Muscle of leg (tissue), 16 donors: ENCODE measurements at places on chromosomes 2 and 18.

- no peak for DNase-seq
These were observed 128.6 kb downstream of the SPOPL start for GRCh38 chr2:138630164-138630563.

GRCh38 chr18:23951206-23951605 is 63.3 kb upstream of the TTC39C start:
- no peak for DNase-seq

GRCh38 chr18:67776929-67777328 is 260.4 kb upstream of the DSEL start:
- DNase-seq: peak; percentile 50

DNA sequence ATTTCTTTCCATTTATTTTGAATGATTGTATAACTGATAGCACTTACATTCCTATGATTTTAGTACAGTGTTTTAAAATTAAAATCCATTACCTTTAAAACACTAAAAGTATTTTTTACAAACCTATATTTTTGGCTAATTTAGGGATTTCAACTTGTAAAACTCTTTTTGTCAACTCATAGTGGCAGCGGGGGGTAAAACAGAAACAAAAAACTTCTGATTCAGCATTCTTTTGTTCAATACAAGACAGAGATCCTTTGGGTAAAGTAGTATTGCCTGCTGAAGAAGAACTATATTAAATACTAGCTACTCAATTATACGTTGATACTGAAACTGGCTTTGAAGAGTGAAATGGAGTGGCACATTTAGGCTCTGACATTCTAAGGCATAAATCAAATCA is 437.4 kb upstream of the CDH19 start:
- DNase-seq: no peak

- peak; percentile 26 for DNase-seq
These were observed 219.8 kb downstream of the DPP10 start for GRCh38 chr2:114661971-114662939.

DNA sequence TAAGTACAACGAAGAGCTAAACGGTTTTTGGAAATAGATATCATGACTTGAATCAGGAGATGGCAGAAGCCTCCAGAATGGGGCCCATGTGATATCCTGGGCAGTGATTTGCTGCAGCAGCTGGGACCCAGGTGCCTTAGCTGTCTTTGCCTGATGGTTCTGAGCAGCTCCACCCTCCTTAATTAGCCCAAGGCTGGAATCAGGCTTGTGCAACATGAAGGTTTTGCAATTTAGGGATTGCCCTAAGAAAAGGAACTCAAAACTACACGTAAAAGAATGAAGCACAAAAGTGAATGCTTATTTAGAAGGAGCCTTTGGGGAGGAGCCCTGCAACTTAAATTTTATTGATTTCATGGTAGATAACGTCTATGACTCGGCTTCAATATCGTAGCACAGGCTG is 17.3 kb upstream of the CNDP2 start:
- no peak for DNase-seq

DNA sequence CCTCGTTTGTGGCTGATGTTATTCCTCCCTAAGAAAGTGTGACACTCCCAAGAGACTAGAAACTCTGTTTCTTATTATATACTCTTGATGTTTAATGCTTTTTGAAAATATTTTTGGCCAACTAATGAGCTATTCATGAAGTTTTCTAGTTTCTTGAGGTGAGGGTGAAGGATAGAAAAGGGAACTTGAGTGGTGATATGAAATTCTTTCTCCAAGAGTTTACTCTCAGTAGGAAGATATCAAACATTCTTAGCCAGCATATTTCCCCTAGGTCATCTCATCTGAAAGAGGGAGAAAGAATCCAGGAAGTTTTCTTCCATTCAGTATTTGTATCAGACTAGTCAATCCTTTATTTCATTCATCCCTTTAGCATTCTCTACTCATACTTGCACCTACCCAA is 95.7 kb downstream of the MAP3K20 start:
- DNase-seq: no peak

- peak; percentile 66 for DNase-seq
These were observed 103.5 kb upstream of the NOSTRIN start for GRCh38 chr2:168698969-168699368.

DNA sequence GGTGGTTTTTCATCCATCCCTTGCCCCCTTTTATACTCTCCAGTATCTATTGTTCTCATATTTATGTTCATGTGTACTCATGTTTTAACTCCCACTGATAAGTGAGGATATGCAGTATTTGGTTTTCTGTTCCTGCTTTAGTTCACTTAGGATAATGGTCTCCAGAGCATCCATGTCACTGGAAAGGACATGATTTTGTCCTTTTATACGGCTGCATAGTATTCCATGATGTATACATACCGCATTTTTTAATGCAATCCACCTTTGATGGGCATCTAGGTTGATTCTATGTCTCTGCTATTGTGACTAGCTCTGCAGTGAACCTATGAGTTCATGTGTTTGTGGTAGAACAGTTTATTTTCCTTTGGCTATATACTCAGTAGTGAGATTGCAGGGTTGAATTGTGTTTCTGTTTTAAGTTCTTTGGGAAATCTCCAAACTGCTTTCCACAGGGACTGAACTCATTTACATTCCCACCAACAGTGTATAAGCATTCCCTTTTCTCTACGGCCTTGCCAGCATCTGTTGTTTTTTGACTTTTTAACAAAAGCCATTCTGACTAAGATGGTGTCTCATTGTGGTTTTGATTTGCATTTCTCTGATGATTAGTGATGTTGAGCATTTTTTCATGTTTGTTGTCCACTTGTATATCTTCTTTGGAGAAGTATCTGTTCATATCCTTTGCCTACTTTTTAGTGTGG is 420.2 kb downstream of the THSD7B start:
- DNase-seq: no peak

GRCh38 chr2:157107877-157108276 is 149.6 kb upstream of the GALNT5 start:
- peak; percentile 5 for DNase-seq

GRCh38 chr2:9768388-9768787 is 74.9 kb upstream of the TAF1B start:
- no peak for DNase-seq

DNA sequence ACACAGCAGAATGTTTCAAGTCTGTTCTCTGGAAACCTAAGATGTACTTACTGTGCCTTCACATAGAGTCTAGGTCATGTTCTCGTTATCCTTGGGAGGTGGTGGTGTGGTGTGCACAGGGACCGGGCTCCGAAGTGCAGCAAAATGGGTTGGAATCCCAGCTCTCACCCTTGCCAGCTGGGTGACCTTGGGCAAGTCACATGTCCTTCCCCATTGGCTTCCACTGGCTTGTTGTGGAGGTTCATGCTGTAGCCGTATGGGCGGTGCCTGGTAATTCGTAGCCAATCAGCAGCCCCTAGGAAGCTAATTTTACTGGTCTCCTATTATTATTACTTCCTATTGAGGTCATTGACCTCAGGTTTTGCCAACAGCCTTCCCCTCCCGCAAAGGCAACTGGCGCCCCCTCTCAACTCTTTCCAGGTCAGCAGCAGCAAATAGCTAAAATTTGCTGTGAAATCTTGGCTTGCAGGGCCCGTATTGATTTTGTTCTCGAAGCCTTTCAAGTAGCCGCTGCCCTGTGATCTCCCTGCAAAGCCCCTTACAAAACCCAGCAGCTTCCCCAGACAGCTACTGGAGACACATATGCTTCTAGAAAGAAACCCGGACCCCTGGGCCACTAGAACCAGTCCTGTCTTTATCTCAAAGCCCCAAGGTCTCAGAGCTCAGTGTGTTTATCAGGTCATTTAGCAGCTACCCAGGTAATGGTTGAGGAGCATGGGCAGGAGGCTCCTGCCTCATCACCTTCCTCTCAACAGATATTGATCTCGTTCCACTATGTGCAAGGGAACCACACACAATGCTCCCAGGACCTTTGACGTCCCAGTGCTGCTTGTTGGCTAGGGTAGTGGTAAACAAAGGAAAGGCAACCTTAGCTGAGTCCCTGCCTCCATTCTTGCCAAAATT is 66.5 kb upstream of the SLC1A4 start:
- no peak for DNase-seq

DNA sequence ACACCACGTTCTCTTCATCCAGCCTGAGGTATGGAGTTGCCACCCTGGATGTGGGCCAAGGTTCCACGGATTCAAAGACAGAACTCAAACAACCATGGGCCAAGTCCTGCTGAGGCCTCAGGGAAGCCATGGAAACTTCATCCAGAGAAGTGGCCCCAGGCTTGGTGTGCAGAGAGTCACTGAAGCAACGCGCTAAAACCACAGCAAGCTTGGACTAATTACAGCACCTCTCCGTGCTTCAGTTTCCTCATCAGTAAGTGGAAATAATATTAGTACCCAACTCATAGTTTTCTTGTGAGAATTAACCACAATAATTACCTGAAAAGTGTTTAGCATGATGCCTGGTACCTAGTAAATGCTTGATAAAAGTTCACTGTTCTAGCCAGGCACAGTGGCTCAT is 19.2 kb upstream of the AP1S3 start:
- DNase-seq: no peak

DNA sequence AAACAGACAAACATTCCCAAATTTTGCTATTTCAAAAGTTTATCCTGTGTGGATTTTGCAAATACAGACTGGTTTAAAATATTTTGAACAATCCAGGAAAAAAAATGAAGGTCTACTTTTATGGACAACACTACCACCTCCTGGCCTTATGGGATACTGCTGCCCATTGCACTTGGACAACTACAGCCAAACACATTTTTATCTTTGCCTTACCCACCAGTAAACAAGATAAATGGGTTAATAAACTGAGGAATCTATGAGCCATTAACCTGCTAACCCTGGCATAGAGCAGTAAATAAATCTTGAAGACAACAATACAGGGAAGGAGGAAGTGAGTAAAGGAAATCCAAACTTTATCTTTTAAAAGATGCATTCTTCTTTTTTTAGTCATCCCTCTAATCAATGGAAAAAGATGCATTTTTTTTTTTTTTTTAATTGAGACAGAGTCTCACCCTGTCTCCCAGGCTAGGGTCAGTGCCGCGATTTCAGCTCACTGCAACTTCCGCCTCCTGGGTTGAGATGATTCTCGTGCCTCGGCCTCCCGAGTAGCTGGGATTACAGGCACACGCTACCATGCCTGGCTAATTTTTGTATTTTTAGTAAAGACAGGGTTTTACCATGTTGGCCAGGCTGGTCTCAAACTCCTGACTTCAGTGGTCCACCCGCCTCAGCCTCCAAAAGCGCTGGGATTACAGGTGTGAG is 2.1 kb upstream of the SPIRE1 start:
- peak; percentile 72 for DNase-seq

GRCh38 chr2:159855143-159855542 is 57.1 kb upstream of the CD302 start:
- no peak for DNase-seq

GRCh38 chr18:22848615-22849014 is 84.5 kb upstream of the RBBP8 start:
- no peak for DNase-seq

DNA sequence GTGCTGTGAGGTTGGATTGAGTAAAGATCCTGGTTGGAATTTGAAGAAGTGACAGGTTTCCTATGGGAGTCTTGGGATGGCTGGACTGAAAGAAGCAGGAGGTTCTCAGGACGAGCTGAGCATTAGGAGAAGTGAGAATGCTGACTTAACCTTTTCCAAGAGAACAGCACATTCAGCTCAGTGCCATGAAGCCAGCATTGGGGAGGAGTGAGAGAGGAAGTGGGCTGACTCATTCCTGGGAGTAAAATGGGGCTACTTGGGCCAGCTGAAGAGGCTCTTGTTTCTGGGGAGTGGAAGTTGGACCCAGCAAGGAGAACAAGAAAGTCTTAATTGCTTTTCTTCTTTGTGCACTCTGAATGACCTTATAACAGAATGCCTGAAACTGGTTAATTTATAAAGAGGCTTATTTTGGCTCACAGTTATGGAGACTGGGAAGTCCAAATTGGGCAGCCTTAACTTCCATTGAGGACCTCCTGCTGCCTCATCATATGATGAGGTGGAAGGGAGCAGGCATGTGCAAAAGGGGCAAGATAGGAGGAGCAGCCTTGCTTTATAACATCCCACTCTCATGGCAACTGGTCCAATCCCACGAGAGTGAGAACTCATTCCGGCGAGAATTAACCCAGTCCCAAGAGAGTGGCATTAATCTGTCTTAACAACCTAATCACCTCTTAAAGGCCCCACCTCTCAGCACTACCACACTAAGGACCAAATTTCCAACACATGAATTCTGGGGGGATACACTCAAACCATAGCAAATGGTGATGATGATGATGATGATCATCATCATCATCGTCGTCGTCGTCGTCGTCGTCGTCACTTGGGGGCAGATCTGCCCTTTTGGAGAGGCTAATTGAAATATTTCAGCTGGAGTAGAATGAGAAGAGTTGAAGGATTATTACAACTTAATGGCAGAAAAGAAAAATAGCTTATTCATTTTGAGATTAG is 26.1 kb downstream of the DGUOK start:
- DNase-seq: peak; percentile 76

DNA sequence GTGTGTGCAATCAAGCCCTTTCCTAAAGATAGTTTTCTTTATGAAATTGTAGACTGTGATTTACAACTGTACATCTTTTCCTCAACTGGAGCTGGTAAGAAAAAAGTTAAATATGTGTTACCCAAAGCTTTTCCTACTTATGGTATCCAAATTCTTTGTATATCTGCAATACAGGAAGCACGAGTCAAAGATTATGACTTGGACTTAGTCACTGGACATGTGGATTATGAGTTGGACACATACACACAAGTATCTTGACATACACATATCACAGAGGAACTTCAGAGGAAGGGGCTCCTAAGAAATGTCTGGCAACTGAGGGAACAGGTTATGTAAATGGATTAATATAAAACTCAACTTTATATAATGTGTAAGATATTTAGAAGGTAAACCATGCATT is 35.2 kb downstream of the PRELID3A start:
- DNase-seq: no peak

GRCh38 chr2:15672961-15673918 is 81.6 kb downstream of the DDX1 start:
- no peak for DNase-seq

DNA sequence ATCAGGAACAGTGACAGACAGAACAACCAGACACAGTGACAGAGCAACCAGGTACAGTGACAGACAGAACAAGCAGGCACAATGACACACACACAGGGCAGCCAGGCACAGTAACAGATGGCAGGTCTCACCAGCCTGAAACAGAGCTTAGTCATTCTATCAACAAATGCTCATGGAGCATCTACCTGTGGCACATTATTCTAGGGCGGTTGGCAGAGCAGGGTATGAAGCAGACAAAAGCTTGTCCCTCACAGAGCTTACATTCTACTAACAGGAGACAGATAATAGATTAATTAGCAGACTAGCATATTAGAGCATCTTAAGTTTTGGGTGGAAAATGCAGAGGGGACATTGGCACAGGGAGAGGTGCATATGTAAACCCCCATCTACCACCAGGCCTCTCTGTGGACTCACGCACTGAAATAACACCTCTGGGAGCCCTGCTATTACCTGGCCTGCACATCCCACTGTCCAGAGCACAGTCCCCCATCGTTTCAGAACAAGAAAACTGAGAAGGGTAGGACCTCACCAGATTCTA is 64.1 kb upstream of the RAB6C start:
- no peak for DNase-seq

- DNase-seq: peak; percentile 0
These were observed 198.8 kb downstream of the NDUFA10 start for GRCh38 chr2:239826376-239826775.
